ENCODE measurements at places on chromosomes 2 and 18. TPM values are rescaled to one million over a fixed set of nuclear protein-coding genes. Genes with fewer than 3 reads are reported as not detected.

GRCh38 chr2:217249121-217250012 lies 389.5 kb upstream of the TNP1 start:
- DNase-seq = no peak
- H3K36me3 ChIP-seq = no peaks in the 10 kb centered on the region
- H3K27me3 ChIP-seq = peaks cover 21% of the 10 kb centered on the region
- peaks cover 9% of the 10 kb centered on the region for H3K4me1 ChIP-seq
- no peak overlapping the region for H3K27ac ChIP-seq

DNA sequence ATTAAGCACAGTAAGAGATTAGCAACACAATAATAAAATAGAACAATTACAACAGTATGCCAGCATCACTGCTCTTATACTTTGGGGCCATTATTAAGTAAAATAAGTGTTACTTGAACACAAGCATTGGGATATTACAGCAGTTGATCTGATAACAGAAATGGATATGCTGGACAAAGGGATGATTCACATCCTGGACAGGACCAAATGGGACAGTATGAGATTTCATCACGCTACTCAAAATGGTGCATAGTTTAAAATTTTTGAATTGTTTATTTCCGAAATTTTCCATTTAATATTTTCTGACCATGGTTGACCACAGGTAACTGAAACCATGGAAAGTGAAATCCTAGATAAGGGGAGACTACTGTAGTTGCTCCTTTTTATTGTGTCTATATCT lies 138.2 kb downstream of the UBR3 start:
- H3K4me1 ChIP-seq = peaks cover 5% of the 10 kb centered on the region
- H3K27ac ChIP-seq = no peak overlapping the region
- no peak overlapping the region for H3K4me3 ChIP-seq
- H3K36me3 ChIP-seq = peaks cover 20% of the 10 kb centered on the region
- H3K27me3 ChIP-seq = no peaks in the 10 kb centered on the region
- DNase-seq = no peak

- H3K36me3 ChIP-seq = no peaks in the 10 kb centered on the region
- no peak for DNase-seq
- no peak overlapping the region for H3K27ac ChIP-seq
- peaks cover 9% of the 10 kb centered on the region for H3K27me3 ChIP-seq
- H3K4me3 ChIP-seq = no peak overlapping the region
Measured at GRCh38 chr2:235064976-235065375, 113.2 kb downstream of the SH3BP4 start.

DNA sequence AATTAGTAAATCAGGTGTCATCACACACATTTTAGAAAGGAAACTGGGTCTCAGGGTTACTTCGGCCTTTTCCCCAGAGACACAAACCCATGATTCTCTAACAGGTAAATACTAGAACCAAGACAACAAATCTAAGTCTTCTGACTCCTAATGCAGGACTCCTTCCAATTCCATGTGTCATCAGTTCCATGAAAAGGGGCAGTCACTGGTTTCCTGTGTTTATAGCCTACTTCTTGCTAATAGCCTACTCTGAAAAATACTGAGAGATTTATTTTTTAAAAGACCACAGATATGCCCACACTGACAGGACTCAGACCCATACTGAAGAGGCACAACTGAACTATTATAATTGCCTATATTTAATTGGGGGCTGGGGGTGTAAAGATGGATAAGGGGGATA lies 33.0 kb downstream of the RAB1A start:
- peaks cover 14% of the 10 kb centered on the region for H3K4me1 ChIP-seq
- peak overlapping the region; percentile 83 for H3K27ac ChIP-seq
- H3K4me3 ChIP-seq = no peak overlapping the region
- H3K27me3 ChIP-seq = no peaks in the 10 kb centered on the region
- DNase-seq = no peak

DNA sequence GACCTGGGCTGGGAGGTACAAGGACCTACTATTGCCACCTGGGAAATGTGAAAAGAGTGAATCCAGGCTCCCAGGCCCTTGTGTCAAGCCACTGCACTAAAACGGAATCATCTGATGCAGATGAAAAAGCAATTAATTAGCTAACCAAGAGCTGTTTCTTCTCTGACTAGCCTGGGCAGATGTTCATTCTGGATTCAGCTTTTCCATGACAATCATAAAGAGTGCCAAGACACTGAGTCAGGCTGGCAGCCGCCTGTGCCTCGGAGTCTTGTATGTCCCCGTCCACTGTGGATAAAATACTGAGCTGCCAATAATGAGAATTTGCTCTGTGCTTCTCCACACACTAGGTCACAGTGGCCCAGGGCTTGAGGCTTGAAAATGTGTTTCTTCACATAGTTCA lies 21.7 kb upstream of the LCLAT1 start:
- H3K27ac ChIP-seq = no peak overlapping the region
- no peak for DNase-seq
- peaks cover 77% of the 10 kb centered on the region for H3K4me1 ChIP-seq
- no peak overlapping the region for H3K4me3 ChIP-seq

DNA sequence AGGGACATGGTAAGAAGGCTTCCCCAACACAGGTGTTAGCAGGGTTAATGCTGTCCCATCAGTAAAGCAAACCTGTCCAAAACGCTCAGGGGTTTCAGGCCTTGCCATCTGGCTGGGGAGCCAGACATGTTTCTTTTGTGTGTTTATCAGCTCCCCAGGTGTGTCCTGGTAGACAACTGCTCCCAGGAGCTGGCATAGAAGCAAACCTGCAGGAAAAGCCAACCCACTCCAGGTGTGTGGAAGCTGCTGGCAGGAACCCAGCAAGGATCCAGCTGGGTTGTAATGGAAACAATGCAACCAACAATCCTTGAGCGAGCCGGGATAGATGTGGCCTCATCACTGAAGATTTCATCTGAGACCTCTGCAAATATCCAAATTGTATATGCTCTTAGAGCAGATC lies 123.1 kb downstream of the RAB3GAP1 start:
- DNase-seq = no peak
- no peak overlapping the region for H3K4me3 ChIP-seq
- H3K36me3 ChIP-seq = peaks cover 12% of the 10 kb centered on the region
- no peak overlapping the region for H3K27ac ChIP-seq

- no peaks in the 10 kb centered on the region for H3K4me1 ChIP-seq
- H3K27ac ChIP-seq = no peak overlapping the region
- H3K27me3 ChIP-seq = no peaks in the 10 kb centered on the region
Measured at GRCh38 chr2:21657445-21657844, 533.7 kb downstream of the TDRD15 start.

GRCh38 chr18:8615397-8616027 lies 6.3 kb downstream of the RAB12 start:
- no peak for DNase-seq
- no peaks in the 10 kb centered on the region for H3K27me3 ChIP-seq
- H3K4me3 ChIP-seq = no peak overlapping the region

DNA sequence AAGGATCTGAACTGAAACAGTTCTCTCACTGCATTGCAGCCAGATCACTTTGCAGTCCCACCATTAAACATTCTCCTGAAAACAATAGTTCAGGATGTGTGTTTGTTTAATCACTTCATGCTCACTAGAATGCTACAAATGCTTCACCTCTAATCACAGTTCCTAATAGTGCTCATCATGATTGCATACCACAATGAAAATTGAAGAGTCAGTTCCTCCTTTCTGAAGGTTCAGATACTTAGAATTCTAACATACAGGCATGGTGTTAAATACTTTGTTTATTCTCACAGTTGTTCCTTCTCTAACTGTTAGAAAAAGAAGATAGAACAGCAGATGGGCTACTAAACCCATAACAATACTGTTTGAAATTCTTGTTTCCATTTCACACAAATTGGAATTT lies 622.3 kb upstream of the ACVR2A start:
- peaks cover 5% of the 10 kb centered on the region for H3K4me1 ChIP-seq
- DNase-seq = no peak
- H3K36me3 ChIP-seq = peaks cover 2% of the 10 kb centered on the region

DNA sequence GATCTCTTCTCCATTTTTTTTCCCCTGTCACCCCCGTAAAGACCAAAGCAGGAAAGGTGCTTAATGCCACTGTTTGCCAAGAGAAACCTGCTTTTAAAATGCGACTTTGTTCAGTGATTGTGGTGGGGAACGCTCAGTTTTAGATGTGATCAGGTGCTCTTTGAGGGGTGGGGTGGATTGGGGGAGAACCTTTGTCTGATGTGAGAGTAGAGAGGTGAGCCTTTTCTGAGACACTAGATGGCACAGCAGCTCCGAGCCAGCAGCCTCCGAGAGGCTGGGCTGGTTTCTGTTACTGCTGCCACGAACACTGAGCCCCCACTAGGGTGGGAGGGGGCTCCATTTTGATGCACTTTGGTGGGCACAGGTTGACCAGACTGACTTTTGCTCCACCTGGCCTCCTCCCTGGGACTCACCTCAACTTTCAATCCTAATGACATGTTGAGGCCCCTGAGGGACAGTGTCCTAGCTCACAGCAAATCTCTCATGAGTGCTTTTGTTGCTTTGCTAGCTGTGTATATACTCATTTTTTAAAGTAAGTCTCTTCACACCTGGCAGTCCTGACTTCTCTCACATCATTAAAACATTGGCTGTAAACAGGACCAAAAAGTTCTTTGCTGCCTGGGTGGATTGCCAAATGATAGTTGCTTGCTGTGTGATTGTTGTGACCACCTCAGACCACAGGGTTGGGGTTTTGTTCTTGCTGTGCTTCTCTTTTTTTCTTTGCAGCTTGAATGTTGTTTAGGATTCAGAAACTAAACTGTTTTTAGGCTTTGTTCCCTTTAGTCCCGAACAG lies 98.2 kb upstream of the MAP3K20 start:
- peak overlapping the region; percentile 38 for H3K4me3 ChIP-seq
- no peak overlapping the region for H3K27ac ChIP-seq
- H3K27me3 ChIP-seq = peaks cover 9% of the 10 kb centered on the region
- peak; percentile 27 for DNase-seq

GRCh38 chr2:194556629-194557028 lies 1100.4 kb upstream of the SLC39A10 start:
- H3K27me3 ChIP-seq = no peaks in the 10 kb centered on the region
- H3K4me1 ChIP-seq = no peaks in the 10 kb centered on the region
- DNase-seq = no peak
- no peak overlapping the region for H3K27ac ChIP-seq
- H3K4me3 ChIP-seq = no peak overlapping the region
- no peaks in the 10 kb centered on the region for H3K36me3 ChIP-seq

GRCh38 chr18:68676913-68677312 lies 38.0 kb downstream of the TMX3 start:
- no peaks in the 10 kb centered on the region for H3K4me1 ChIP-seq
- DNase-seq = no peak
- H3K27me3 ChIP-seq = no peaks in the 10 kb centered on the region

DNA sequence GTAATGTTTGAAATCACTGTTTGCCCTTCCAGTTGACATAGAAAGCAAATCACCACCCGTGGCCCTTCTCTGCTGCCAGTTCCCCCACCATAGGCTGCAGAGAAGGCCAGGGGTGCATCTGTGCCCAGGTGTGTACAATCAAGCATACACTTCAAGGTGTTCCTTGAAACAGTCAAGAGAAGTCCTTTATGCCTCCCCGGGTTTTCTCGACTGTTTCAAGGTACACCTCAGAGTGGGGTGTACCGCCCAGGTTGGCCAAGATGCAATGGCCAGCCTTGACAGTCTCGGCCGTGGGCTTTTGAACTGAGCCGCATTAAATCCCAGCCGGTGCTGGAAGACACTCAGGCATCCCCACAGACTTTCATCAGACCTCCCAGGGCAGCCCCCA lies 21.0 kb upstream of the ATP9B start:
- H3K36me3 ChIP-seq = no peaks in the 10 kb centered on the region
- no peaks in the 10 kb centered on the region for H3K4me1 ChIP-seq
- DNase-seq = no peak
- H3K27ac ChIP-seq = no peak overlapping the region
- no peak overlapping the region for H3K4me3 ChIP-seq

DNA sequence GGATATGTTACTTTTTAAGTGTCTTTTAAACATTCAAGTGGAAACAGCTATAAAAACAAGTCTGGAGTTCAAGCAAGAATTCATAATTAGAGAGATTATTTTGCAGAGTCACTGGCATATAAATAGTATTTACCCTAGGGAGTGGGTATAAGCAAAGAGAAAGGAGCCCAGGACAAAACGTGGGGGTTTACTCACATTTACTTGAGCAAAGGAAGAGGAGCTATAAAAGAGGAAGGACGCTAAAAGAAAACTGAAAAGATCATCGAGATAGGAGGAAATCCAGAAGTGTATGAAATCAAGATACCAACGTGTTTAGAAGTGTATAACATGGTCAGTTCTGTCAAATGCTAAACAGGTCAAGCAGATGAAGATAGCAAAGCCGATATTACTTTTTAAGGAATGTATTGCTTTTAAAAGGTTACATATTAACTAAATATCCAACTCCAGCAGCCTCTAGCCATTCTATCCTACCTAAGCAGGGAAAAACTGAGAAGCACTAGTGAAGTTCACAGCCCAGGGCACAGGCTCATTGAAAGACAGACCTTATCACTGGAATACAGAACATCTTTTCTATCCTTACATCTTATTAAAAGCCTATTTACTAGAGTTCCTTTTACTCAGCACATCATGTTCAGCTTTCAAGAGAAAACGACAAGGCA lies 8.6 kb downstream of the KANSL1L start:
- H3K36me3 ChIP-seq = peaks cover 4% of the 10 kb centered on the region
- peaks cover 10% of the 10 kb centered on the region for H3K4me1 ChIP-seq
- peak overlapping the region; percentile 54 for H3K27ac ChIP-seq

DNA sequence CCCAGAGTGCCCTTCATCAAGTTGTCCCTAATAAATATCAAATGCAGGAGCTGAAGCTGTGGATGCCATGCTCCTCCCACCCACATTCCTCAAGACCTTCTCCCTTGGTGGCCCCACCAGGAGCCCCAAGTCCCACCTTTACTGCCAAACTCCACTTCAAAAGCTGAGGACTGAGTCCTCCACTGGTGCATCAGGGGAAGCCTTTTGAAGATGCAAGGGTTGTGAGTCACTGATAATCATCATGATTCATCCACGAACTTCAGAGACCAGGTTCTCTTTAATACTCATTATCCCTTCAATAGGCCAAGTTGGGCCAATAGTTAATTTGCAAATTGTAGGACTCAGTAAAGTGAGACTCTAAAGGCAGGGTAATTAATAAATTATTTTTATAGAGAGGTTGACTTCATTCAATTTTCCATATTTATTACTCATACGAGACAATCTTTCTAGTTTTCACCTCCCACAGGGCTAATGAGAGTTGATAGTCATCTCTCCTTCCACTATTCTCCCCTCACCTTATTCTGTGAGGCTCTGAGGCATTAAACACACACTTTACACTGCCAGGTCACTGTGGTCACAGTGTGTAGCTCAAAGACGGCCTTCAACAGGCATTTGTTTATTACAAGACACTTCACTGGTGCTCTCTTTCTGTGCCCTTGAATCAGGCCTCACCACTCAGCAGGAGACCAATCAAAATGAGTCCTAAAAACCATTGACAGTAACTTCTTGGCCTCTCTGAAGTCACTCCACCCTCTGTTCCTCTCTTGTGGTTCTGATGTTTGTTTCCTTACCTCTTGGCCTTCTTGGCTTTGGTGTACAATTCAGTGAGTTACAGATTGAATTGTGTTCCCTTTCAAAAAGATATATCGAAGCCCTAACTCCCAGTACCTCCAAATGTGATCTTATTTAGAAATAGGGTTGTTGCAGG lies 99.9 kb downstream of the TRIB2 start:
- no peak overlapping the region for H3K4me3 ChIP-seq
- DNase-seq = no peak
- H3K27ac ChIP-seq = no peak overlapping the region
- peaks cover 6% of the 10 kb centered on the region for H3K27me3 ChIP-seq

The GKN1 gene
- total RNA-seq = not detected

The TMEFF2 gene
- not detected for total RNA-seq

The ANKRD30B gene
- total RNA-seq = not detected

The LINC00305 gene
- not detected for total RNA-seq

The MORN2 gene
- 9.3 TPM for total RNA-seq
